ENCODE measurements at places on chromosomes 2 and 18.

GRCh38 chr2:44952806-44953498 lies 11.4 kb downstream of the SIX3 start:
- no peak for DNase-seq

- DNase-seq = no peak
Measured at GRCh38 chr18:615773-616172, 19.0 kb downstream of the CLUL1 start.

- DNase-seq = no peak
Measured at GRCh38 chr2:136207030-136207623, 89.2 kb upstream of the CXCR4 start.

DNA sequence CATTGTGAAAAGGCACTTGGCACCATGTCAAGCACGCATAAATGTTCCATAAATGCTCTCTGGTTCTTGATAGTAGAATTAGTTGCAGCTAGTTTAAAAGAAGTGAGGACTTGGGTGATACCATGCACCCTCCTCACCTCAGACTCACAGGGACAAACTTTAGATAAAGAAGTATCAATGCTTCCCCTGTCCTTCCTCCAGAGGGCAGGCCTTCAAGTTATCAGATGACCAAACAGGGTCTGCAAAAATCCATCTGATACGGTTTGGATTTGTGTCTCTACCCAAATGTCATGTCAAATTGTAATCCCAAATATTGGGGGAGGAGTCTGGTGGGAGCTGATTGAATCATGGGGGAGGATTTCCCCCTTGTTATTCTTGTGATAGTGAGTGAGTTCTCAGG lies 54.1 kb downstream of the C1QL2 start:
- DNase-seq = no peak

DNA sequence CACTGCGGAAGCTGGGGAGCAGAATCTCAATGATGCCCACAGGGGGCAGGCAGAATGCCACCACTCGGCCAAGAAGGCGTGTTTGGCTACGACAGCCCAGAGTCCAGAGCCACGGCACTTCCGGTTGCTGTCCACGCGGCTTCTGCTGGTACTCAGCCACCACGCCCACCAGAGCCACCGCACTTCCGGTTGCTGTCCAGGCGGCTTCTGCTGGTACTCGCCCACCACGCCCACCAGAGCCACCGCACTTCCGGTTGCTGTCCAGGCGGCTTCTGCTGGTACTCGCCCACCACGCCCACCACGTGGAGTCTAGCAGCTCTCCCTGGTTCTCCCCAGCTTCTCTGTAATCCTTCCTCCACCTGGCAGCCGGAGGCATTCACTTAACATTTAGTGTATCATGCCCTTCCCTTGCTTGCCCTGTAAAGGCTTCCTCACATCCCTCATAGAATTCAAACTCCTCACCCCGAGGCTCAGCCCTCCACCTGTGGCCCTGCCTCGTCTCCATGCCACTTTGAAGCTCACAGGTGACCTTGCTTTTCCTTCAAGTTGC lies 40.1 kb upstream of the APCDD1 start:
- no peak for DNase-seq

DNA sequence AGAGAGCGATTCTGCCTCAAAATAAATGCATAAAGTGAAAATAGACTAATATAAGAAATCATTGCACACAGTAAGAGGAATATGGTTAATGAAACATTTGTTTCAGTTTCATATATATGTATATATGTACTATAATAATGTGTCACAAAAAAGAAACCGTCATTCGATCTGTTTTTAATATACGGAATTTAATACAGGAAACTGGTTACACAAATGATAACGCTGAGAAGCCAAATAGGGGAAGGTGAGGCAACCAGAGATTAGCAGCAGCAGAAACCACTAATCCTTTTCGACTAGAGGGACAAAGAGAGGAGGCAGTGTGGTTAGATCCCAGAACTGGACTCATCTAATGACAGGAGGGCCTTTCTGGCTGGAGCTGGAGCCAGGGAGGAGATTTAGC lies 64.2 kb upstream of the GREB1L start:
- DNase-seq = no peak

- DNase-seq = no peak
Measured at GRCh38 chr18:37368110-37368954, 197.3 kb downstream of the CELF4 start.

DNA sequence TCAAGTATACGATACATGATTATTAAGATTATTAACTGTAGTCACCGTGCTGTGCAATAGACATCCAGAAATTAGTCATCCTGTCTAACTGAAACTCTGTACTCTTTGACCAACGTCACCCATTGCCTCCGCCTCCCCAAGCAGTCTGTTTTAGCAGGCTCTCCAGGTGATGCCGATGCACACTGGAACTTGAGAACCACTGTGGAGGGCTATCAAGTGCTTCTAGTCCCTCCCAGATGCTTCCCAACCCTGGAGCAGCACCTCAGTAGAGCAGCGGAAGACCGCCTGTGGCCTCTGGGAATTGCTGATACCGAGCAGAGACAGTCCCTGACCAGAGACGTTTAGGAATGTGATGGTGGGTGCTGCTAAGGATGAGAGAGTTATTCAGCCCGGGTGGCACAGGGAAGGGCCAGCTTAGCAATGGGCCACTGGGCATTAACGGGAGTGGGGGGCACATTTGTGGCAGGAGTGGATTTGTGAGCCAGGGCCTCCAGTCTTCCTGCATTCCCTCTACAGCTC lies 50.7 kb downstream of the LIPG start:
- no peak for DNase-seq

GRCh38 chr2:128820452-128820851 lies 501.8 kb upstream of the HS6ST1 start:
- no peak for DNase-seq

- no peak for DNase-seq
Measured at GRCh38 chr2:45836316-45836715, 184.8 kb downstream of the PRKCE start.

DNA sequence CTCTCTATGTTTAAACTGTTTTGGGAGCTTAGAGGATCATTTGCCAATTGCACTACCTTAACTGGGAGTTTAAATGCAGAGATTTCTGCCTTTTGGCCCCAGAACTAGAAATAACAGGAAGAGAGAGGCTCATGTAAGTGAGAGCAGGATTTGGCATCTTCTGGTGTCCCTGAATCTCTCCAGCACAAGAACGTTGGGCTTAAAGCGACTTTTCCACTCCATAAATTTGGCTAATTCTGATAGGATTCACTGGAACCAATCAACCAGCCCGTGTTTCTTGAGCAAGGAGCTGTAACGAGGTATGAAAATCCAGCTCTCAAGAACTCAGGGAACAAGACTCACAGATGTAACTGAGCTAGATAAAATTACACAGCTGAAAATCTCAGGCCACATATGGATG lies 181.0 kb downstream of the C1D start:
- DNase-seq = no peak

DNA sequence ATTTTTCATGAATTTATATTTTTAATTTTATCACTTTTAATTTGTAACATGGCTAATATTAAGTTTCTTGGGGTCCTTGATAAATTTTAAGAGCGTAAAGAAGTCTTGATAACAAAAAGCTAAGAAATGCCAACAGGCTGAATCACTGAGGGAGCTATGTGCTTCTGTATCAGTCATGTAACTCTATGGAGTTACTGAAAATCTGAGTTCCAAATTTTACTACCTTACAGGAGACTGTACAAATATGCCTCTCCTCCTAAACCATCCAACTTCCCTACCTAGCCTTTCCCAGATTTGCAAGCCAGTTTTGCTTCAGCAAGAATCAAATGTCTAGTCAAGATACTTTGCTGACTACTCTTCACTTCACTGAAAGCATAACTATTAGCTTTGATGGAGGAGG lies 35.7 kb downstream of the FEZ2 start:
- DNase-seq = no peak

DNA sequence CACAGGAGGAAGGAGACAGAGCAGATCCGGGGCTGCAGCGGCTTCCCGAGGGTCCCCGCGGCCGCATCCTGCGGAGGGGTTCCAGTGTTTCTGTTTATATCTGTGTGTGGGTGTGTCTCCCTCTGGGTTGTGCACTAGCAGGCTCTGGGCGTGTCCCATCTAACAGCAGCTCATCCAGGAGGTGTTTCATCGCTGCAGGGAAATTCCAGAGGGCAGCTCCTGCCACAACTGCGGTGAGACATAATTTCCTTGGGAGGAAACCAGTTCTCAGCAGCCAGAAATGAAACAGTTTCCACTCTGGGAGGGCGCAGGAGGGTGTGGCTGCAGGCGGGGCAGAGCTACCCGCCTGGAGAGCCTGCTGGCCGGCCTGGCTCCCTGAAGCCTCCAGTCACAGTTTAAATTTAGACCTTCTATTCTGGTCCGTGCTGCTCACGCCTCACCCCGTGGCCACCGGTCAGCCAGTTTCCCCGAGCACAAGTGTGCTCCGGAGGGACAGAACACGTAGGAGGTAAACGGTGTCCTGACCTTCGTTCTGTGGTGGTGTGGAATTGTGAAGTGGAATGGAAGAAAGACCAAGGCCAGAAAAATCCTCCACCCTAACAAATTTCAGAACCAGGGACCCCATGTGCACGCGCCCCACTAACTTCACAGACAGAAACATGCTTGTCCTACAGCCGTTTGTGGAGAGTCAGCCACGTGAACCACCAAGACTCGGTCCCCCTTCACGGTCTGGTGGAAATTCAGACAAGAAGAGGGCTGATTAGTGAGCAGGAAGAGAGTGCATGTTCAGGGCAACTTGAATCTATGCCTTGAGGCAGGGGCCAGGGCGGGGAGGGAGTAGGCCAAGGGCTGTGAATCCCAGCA lies 50.2 kb downstream of the TEX44 start:
- DNase-seq = peak; percentile 75

DNA sequence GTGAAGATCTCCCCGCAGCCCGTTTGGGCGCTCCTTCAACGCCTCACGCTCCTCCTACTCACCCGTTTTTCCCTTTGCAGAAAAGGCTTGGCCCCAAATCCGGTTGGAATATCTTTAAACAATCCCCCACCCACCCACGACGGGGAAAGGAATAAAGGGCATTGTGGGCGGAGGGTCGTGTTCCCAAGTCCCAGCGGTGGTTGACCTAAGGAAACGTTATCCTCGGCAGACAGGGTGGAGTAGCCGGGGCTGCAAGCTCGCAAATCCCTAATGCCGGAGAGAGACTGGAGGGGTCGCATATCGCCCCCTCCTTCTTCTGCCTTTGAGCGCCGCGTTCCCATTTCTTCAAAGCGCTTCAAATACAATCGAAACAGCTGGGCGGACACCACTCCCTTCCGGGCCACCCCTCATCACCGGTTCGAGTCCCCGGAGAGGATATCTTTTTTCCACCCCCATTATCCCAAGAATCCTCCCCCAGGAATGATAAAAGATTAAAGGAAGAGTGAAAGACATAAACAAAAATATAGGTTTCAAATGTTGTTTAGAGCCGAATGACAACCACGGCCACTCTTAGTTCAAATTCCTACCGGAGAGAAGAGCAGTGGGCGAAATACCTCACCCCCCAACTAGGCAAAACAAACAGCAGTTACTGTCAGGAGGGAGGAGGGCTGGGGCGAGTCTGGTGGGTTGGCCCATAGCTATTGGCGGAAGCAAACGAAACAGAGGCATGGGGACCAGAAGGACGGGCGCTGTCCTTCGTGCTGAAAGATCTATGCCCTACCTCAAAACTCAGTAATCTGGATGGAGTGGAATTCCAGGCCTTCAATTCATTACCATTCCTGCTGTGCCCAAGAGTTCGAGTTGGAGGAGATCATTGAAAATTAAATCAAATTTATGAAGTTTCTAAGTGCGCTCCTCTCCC lies 2.8 kb upstream of the GAD1 start:
- DNase-seq = peak; percentile 45

DNA sequence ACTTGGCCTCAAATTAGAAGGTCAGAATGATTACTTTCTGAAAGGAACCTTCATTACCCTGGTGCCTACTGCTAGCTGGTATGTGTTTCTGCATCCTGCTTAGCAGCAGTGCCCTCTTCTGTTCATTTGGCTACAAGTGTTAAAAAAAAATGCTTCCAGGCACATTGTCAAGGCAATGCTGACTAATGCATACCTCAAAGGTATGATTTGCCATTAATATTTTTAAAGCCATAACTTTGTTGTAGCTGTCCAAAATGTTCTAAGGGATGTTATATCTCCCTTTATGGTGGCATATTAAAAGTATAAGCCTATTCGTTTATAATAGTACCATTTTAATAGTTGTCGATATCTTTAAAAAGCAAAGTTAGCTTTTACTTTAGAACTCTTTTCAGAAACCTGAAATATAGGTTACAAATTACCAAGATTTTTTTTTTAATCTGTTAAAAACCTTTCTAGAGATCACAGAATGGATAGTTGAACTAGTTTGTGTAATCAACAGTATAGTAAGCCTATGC lies 52.0 kb upstream of the FAM171B start:
- DNase-seq = peak; percentile 75

GRCh38 chr18:55425698-55426097 lies 162.3 kb downstream of the TCF4 start:
- no peak for DNase-seq

DNA sequence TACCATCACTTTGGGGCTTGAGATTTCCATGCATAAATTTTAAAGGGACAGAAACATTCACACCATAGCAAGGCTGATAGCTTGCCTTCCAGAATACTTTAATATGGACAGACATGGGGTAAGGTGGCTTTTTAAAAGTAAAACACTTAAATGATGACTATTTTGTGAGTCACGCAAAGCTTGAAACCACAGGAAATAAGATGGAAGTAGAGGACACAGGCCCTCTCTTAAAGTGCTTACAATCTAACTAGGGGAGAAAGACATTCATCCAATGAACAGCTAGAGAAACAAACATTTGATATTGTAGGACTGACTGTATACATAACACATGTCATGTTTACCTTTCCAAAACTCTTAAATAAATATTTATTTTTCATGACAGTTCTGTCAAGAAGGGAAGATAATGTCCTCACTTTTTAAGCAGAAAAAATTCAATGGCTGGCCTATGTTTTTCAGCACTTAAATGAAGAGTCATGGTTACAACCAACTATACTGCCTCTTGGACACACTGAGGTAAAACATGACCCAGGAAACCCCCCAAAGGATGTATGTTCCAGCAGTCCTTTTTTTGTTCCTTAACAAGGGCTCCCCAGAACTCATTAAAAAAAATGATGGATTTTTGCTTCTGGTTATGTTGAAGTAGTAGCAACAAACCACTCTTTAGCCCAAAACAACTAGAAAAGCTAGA lies 120.0 kb upstream of the RBMS1 start:
- no peak for DNase-seq

- DNase-seq = no peak
Measured at GRCh38 chr2:200021449-200022114, 66.2 kb downstream of the MAIP1 start.

- DNase-seq = no peak
Measured at GRCh38 chr18:36772241-36772723, 56.5 kb downstream of the TPGS2 start.

DNA sequence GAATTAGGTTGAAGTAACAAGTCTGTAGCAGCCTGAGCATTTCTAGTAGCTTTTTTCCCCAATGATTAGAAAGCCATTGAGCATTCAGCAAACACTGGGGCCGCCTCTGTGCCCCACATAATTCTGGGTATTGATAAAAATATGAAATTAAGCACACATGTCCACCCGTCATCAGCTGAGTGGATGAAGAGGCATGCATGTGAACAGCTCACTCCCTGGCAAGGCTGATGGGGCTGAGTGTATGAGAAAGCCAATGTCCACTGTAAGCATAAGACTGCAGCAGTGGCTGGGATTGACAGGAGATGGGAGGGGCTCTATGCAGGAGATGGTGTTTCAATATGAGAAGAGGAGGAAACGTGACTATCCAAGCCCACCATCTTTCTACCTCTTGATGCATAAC lies 124.4 kb upstream of the KLHL29 start:
- DNase-seq = no peak

GRCh38 chr2:144848423-144848822 lies 328.5 kb upstream of the ZEB2 start:
- DNase-seq = no peak
